Thoracic aorta (tissue), 2 donors: ENCODE measurements at places on chromosomes 2 and 18. TPM values are rescaled to one million over a fixed set of nuclear protein-coding genes. Genes with fewer than 3 reads are reported as not detected.

- no peak for DNase-seq
These were observed 1676.4 kb upstream of the SLC39A10 start for GRCh38 chr2:193980599-193980998.

DNA sequence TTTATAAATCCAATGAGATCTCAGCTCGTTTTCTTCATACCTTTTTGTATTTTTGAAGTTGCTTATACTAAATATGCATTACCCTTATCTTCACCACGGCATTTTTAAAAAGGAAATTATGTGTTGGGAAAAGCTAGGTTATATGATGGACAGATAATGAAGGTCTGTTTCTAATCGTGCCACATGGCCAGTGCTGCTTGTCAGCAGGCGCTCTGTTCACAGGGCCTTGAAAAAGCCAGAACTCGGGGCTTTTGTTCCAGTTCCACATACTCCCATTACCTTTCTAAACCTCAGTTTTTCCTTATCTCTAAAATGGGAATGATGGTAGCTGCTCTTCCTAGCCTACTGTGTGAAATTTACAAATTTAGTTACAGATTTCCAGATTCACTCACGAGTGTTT is 42.0 kb downstream of the EPAS1 start:
- DNase-seq = no peak

- no peak for DNase-seq
These were observed 368.6 kb upstream of the SPRED2 start for GRCh38 chr2:65800998-65801397.

DNA sequence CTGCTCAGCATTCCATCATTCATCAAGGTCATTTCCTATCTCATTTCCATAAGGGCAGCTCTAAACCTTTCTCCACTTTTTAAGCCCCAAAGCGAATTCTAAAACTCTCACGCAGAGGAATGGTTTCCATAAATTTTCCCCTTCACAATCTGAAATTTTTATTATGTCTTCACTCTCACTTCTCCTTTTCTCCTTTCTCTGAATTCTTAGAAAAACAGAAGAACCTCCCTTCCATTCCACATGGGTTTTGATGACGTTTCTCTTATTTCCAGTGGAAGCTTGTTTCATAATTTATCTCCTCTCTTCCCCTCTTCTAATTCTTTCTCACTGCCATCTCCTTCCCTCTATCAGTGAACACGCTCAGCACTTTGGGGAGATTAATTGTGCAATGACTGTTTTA is 97.3 kb downstream of the SPATS2L start:
- DNase-seq = no peak

DNA sequence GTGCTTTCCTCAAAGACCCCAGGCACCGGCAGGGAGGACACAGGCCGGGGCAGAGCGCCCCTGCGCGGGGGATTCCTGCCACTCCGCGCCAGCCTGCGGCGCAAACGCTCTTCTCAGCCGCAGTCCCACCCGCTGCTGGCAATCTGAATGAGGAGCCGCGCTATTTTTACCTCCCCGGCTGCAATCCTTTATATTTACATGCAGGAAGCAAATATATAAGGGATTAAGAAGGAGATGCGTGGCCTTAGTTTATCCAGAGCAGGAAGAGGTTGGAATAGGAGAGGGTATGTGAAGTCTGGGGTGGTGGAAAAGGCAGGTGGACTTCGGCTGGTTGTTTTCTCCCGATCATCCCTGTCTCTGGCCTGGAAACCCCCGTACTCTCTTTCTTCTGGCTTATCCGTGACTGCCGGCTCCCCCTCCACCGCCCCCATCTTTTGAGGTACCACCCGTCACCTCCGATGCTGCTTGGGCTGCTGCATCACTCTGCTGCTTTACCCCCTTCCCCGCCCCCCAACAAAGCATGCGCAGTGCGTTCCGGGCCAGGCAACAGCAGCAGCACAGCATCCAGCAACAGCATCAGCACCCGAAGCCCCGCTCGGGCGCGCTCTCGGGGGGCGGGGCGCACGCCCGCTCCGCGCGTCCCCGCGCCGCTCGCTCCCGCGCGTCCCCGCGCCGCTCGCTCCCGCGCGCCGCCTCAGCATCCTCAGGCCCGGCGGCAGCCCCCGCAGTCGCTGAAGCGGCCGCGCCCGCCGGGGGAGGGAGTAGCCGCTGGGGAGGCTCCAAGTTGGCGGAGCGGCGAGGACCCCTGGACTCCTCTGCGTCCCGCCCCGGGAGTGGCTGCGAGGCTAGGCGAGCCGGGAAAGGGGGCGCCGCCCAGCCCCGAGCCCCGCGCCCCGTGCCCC is at the start of gene ADAM23:
ADAM23 (plus strand) TSS at position 700 of the 902 bp plus-strand sequence. CDS start 335 bp downstream, outside the sequence.
- no peak for DNase-seq

DNA sequence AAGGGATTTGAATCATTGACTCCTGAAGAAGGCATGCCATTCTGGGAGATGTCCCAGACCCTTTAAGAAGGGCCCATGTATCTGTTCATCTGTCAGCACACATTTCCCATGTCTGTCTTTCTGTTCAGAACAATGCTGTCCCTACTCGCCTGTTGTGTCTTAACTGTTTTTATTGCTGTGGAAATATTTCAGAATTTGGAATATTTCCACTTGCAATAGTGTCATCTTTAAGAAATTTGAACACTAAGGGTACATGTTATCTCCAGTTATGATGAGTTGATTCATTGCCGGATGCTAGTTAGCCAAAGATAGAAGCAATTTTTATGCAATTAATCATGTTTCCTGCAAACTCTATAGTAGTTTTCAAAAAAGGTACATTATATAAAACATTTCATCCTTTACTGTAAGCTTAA is 36.9 kb upstream of the NT5C1B start:
- no peak for DNase-seq

GRCh38 chr2:46555011-46555410 is 75.6 kb downstream of the TMEM247 start:
- no peak for DNase-seq

GRCh38 chr2:1730015-1730927 is 14.0 kb downstream of the PXDN start:
- no peak for DNase-seq

- no peak for DNase-seq
These were observed 77.3 kb downstream of the FIGN start for GRCh38 chr2:163658556-163658955.

- DNase-seq = no peak
These were observed 68.7 kb downstream of the CDC42EP3 start for GRCh38 chr2:37602702-37603101.

DNA sequence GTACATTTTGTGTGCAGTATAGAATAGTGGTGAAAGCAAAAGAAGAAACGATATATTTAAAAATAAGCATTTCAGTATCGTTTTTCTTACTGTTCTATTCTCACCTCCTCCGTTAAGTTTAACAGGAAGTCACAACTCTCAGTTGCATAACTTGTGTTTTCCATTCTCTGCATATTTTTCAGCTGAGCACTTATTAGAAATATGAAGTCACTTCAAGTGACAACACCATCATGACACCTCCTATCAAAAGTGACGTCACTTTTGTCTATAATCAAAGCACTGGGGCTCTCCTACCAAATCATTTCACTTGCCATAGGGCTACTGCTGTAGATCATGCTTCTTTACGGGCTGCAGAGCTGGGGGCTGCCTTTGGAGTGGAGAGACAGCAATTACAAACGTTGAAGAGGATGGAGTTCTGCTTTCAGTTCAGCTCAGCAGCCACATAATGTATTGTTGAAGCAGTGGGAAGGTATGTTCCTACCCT is 36.3 kb downstream of the STAT4 start:
- no peak for DNase-seq

DNA sequence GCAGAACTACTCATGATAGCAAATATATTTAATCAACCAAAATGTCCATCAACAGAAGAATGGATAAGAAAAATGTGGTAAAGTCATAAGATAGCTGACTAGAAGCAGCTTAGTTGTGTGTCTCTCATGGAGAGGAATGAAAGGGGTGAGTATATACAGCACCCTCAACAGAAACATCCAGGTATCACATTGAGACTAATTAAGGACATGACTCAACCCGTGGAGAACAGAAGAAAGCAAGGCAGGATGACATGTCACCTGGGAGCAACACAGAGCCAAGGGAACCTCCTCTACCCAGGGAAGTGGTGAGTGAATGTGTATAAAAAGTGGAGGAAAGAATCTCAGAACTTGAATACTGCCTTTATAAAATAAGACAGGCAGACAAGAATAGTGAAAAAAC is 1695.0 kb upstream of the CELF4 start:
- no peak for DNase-seq

DNA sequence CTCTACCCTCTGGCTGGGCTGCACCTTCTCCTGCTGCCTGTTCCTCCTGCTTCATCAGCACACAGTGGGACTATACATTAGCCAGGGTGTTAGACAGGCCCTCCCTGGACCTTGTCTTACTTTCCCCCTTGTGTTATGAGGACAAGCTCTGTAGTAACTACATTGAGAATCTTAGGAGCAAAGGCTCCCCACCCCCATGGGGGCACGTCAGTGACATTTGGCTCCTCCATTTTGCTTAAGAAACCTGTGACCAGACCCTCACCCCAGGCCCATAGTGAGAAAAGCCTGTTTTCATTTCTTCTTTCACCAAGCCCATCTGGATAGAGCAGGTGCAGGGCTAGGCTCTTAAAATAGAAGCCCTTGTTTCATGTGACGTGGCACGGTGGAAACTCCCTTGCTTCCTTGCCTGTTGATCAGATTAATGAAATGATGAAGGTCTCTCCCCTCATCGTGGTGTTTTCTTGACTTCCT is 146.7 kb downstream of the RPIA start:
- no peak for DNase-seq

GRCh38 chr2:228653884-228654283 is 472.4 kb upstream of the SPHKAP start:
- DNase-seq = no peak

GRCh38 chr2:164145093-164145987 is 409.5 kb upstream of the FIGN start:
- no peak for DNase-seq

- no peak for DNase-seq
These were observed 25.5 kb downstream of the TANC1 start for GRCh38 chr2:158993721-158994587.

DNA sequence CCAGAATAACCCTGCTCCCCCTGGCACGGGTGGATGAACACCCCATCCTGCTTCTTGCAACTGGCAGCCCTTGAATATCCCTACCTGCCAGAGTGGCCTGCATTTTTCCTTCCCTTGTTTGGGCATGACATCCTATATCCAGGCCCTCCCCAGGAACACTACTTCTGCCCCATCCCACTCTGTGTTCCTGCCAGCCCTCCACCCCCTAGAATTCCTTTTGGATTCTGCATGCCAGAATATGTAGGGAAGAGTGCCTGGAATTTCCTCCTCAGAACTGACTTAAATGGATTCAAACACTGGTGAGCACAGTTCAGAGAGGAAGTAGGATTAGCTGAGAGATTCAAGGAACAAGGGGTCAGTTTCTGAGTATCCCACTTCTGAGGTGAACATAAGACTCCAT is 123.5 kb upstream of the PELI1 start:
- DNase-seq = no peak

GRCh38 chr18:10265560-10266333 is 188.7 kb upstream of the APCDD1 start:
- DNase-seq = no peak

- no peak for DNase-seq
These were observed 40.2 kb downstream of the SLC35F5 start for GRCh38 chr2:113716291-113716690.

GRCh38 chr2:127400897-127401756 is 13.4 kb upstream of the MAP3K2 start:
- DNase-seq = no peak

- no peak for DNase-seq
These were observed 353.2 kb downstream of the ZEB2 start for GRCh38 chr2:144166743-144167142.

- no peak for DNase-seq
These were observed 18.2 kb downstream of the MTHFD2 start for GRCh38 chr2:74216642-74217041.

DNA sequence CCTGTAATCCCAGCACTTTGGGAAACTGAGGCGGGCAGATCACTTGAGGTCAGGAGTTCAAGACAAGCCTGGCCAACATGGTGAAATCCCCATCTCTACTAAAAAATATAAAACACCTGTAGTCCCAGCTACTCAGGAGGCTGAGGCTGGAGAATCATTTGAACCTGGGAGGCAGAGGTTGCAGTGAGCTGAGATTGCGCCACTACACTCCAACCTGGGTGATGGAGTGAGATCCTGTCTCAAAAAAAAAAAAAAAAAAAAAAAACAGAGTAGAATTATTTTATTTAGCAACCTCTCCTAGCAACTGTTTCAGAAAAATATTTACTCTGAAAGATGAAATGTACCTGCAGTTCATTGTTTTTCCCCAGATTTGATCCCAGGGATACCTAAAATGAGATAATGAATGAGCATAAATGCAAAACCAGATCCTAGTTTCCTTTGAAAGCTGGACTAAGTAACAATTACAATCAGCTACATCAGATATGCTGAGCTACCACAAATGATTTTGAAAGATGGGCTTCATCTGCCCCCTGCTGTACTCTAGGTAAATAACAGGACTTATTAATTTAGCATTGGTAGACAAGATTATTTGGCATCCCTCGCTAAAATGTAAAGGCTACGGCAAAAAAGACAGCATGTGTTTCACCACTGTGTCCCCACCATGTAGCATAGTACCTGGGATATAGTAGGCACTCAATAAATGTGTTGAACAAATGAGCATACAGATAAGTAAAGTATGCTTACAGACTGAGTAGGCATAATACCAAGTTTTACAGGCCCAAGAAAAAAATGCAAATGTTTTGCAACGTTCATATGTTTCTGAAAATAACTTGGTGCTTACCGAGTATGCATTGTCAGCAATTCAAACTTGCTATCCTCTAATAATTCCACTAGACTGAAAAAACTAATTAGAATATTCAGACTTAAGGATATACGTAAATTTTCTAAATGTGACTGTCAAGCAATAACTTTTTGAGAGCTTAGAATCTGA is 102.5 kb downstream of the ATL2 start:
- no peak for DNase-seq

DNA sequence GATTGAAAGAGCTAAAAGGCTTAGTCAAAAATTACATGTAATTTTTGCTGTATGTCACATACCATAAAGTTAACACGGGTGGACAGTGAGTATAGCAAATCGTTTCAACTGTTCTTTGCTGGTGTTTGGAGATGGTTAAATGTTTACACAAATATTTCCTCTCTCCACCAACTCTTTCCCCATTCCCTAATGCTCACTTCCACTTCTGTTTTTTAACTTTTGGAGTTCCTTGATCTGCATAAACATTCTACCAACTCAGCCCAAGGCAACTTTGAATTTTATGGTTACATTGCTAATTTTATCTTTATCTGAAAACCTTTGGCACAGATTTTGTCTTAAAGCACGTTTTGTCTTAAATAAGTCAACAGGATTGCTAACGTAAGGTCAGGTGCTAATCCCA is 1.9 kb upstream of the SPOPL start:
- DNase-seq = no peak

GRCh38 chr18:25349131-25349925 is 2.6 kb downstream of the ZNF521 start:
- DNase-seq = no peak

Gene LIPG
- total RNA-seq = 2.8 TPM

Gene TMEM198
- 3.9 TPM for total RNA-seq

Gene PRLH
- not detected for total RNA-seq

Gene GPR75
- total RNA-seq = 6.7 TPM

Gene ZBTB7C
- total RNA-seq = 9.6 TPM

Gene LIMS4
- total RNA-seq = 66.8 TPM

Gene STK25
- 180 TPM for total RNA-seq

Gene DSG4
- total RNA-seq = not detected

Gene DYNAP
- not detected for total RNA-seq

Gene COL3A1
- 875 TPM for total RNA-seq
